ENCODE measurements at places on chromosomes 2 and 18.

GRCh38 chr2:54370405-54371104, 85.6 kb upstream of the SPTBN1 start:
- DNase-seq, result no peak

DNA sequence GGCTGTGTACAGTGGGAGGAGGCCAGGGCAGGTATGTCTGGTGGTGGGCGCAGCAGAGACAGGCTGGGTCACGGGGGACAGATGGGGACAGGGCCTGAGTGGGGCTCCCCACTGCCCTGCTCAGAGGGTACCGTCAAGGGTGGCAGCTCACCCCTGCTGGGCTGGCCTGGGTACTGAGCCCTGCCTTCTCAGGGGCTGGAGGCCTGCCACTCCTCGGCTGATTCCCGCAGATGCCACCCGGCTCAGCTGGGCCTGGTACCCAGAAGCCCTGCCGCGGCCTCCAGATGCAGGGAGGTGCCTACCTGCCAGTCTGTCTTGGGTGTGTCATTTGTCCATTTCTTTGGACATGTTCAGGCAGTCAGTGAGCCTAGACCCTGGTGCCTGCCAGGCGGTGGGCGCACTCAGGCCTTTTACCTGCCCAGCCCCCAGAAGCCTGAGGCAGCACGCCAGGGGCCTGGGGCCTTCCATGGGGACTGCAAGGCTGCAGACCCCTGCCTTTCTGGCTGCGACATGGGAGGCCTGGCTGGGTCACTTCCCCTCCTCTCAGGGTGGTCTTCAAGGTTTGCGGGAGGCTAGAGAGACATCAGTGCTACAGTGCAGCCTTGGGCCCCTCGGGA, 3.3 kb downstream of the SNORC start:
- no peak for DNase-seq

DNA sequence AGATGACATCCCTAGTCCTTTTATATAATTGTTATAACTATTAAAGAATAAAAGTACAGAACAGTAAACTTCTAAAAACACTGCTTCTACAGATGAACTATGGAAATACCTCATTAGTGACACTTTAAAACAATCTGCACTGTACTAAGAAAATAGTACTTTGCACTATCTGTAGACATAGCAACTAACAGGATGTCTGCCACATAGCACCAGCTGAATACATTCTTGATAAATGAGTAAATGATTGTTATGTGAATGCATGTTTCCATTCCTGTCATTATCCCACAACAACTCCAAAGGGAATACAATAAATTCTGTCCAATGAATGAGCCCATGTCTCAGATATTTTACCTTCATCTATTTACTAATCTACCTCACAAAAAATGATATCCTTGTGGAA, 115.3 kb upstream of the SLC35G4 start:
- DNase-seq, result no peak

DNA sequence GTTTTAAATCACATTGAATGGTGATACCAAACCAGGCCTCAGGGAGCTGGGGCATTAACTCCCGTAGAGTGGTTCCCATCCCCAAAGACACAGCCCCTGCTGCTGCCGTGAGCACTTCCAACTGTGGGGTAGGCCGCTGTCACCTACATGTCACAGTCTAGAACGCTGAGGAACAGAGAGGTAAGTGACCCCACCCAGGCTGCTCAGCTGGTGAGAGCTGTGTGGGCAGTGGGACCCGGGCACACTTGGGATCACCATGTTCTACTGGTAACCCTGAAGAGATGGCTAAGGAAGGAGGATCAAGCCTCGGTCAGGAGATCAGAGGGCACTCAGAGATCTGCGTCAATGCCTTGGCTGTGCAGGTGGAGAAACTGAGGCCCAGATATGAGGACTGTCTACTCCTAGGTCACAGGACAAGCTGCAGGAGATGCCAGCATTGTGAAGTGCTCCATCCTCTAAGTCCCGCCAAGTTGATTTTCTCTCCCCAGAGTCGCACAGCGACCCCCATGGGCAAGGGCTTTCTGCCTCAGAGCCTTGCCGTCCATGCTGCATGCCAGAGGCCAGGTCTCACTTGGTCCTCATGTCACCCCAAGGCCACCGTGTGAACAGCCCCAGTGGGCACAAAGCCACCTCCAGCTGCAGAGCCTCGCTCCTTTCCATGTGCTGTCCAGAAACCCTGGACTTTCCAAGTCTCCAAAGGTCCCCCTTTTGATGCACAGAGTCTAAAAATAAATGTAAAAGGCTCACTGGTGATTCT, 144.2 kb upstream of the OTOS start:
- DNase-seq, result no peak

DNA sequence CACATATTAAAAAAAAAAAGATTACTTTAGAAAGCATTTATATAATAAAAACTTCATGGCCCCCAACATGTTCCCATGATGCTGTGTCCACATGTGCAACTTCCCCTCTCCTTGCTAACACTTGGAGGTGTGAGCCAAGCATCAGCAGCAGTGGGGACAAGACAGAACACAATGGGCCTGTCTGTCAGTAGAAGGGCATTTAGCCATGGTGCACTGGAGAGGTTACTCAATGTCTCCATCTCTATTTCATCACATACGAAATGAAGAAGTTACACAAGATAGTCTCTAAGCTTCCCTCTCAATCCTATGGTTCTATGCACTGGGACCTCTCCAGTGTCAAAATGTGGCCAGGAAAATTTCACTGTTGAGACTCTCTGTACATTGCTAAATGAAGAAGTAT, 2.5 kb downstream of the VIT start:
- DNase-seq, result no peak

DNA sequence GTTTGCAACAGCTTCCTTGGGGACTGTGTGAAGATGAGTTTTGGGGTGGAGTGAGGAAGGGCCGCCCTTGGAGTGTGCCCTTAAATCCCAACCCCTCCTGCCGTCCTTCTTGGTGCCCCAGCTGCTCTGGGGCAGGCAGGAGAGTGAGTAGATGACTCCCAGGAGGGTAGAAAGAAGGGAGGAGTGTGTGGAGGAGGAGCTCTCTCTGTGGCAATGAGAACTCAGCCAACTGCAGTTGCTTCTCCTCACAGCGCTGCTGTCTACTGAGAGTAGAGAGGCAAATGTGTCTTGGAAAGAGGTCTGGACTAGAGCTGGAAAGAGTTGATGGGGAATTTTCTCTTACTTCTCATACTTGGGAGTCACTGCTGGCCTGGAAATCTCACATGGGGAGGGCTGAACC, 21.8 kb upstream of the SIX2 start:
- no peak for DNase-seq

GRCh38 chr2:141534666-141535362, 596.0 kb downstream of the LRP1B start:
- no peak for DNase-seq

DNA sequence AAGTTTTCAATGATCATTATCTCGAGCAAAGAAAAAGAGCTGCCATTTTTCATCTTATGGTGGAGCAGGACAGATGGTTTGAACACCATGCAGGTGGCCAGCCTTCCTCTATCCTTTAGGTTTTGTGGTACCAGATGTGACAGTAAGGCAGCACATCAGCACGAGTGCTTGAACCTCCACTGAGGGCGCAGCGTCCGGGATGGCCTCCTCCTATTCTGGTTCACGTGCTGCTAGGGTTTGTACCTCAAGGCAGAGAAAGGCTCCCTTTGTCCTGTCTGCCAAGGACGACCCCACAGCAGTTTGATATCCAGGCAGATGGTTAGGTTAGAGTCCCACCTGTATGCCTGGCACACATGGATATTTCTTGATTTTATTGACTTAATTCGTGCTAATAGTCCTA, 50.2 kb downstream of the DCDC2C start:
- no peak for DNase-seq

GRCh38 chr2:343355-343754, 55.5 kb upstream of the ALKAL2 start:
- no peak for DNase-seq

GRCh38 chr2:196961889-196962288, 35.4 kb upstream of the PGAP1 start:
- DNase-seq, result peak; percentile 15

DNA sequence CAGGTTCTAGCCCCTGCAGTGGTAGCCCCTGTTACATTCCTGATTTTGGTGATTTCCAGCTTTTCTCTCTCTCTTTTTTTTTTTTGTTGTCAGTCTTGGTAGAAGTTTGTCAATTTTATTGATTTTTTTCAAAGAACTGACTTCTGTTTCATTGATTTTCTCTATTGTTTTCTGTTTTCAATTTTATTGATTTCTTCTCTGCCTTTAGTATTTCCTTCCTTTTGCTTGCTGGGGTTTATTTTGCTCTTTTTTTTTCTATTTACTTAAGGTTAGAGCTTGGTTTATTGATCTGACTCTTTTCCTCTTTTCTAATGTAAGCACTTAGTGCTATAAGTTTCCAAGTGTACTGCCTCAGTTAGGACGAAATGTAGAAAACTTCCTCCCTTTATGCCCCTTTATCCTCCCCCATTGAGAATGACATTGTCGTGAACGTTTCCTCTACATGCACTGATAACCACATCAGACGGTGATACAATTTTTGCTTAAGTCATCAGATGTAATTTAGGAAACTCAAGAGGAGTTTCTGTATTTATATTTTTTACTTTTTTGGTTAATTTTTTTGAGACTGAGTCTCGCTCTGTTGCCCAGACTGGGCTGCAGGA, 81.1 kb upstream of the HS6ST1 start:
- DNase-seq, result no peak

GRCh38 chr2:12824778-12825379, 108.1 kb downstream of the TRIB2 start:
- DNase-seq, result no peak

DNA sequence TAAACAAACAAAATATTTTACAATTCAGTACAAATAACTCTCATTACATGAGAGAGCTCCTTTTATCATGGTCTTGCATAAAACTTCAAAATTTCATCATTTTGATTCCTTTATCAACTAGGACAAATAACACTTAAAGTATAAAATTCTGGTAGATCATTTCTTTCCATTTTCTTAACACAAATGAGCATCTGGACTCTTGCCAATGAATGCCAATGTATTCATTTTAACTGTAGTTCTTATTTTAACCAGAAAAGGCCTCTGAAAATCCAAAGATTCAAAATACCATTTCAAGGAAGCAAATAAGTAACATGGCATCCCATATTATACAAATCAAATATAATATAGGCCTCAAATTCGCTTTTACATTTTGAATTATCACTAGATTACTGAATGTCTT, 13.8 kb upstream of the POU3F3 start:
- DNase-seq, result no peak

- DNase-seq, result no peak
These were observed 55.2 kb upstream of the COBLL1 start for GRCh38 chr2:164896634-164897355.

DNA sequence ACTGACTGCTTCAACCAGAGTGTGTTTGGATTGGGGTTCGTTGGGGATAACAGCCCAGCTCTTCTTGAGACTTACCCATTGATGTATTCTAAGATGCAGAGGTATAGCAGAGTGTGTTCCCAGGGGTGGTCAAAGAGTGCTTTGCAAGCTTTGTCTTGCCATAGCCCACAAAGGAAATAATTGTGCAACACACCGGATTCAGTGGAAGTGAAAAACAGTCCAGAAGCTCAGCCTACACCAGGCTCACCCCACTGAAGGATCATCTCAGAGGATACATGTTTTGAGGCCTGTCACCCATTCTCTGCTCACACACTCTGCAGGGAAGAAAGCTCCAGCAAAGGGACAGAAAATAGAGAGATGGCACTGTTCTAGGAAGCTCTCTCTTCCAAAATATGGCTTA, 9.6 kb downstream of the CACNB4 start:
- no peak for DNase-seq

DNA sequence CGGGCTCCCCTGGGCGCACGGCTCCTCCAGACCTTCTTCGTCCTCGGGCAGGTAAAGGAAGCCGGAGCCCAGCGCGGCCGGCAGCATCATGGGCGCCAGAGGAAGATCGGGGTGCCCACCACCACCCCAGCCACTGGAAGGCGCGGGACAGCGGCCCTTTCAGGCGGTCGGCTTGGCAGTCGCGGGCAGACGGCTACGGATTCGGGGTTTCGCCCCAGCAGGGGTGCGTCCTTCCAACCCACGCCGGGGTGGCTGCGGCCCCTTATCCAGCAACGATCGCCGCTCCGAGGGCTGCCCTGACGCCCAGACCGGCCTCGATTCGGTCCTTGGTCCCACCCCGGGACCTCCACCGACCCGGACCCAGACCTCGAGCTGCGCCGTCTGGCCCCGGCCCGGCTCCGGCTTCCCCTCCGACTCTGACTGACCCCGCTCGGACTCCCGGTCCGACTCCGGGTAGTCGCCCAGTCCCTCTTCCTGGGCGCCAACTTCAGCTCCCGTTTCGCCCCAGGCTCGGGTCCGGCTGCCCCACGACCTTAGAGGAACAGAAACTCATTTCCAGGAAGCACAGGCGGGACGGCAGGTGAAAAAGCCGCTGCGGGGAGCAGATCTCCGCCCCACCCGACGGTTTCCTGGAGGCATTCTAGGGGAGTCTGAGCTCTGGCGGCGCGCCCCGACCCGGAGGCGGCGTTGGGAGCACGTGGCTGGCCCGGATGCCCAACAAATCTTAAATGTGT, 30.2 kb upstream of the SSB start:
- peak; percentile 54 for DNase-seq

DNA sequence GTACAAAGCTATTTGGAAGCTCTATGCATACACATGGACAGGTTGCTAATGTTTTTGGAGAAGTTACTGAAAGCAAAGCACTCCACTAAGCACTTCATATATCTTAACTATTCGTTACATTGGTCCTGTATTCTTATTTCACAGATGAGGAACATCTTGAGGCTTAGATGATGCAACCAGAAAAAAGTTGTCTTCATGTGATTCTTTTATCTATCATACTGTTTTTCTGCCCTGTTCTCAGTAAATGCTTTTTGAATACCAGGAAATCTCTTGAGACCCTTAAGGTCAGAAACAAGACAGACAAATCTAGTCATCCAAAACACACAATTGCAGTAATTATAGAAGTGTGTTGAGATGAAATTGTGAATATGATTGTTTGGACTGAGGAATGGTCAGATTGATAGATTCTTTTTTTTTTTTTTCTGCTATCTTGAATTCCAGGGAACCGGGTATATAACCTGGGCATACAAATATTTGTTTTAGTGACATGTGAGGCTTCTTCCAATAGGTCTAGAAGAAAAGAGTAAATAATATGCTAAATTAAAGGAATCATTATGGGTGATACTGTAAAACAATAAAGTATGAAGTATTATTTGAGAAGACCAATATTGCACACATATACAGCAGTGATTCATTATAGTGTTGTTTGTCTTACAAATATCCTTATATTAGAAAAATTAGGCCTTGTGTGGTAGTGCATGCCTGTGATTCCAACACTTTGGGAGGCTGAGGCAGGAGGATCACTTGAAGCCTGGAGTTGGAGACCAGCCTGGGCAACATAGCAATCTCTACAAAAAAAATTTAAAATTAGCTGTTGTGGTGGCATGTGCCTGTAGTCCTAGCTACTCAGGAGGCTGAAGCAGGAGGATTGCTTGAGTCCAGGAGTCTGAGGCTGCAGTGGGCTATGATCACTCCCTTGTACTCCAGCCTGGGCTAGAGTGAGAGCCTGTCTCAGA, 33.7 kb downstream of the EHBP1 start:
- no peak for DNase-seq

GRCh38 chr2:1601471-1602277, 142.6 kb downstream of the PXDN start:
- no peak for DNase-seq

GRCh38 chr18:37355772-37356171, 209.8 kb downstream of the CELF4 start:
- no peak for DNase-seq

- no peak for DNase-seq
These were observed 117.9 kb upstream of the PELI1 start for GRCh38 chr2:64262071-64262470.

GRCh38 chr2:11050565-11050964, 104.7 kb upstream of the SLC66A3 start:
- DNase-seq, result no peak

- no peak for DNase-seq
These were observed 38.9 kb downstream of the CTAGE1 start for GRCh38 chr18:22378672-22379282.

Data from GM13976 (cell line).